Suppressor macrophage (primary cell): ENCODE measurements at places on chromosomes 3 and 15.

DNA sequence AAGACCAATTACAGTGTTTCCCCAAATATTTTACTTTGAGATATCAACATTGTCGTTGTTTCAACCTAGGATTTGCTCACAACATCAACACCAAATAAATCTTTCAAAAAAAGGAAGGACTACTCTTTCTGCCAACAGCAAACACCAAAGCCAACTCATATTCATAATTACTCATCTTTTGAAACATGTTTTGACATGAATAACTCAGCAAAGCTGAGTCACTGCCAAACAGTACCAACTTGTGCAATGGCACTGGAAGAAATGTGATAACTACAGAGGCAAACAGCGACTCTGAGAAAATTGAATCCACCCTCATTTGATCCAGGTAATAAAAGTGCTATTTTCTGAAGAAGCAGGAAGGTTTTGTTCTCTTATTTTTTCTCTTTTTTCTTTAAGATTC, 67.2 kb downstream of the PEX5L start:
- peak; percentile 10 for DNase-seq

DNA sequence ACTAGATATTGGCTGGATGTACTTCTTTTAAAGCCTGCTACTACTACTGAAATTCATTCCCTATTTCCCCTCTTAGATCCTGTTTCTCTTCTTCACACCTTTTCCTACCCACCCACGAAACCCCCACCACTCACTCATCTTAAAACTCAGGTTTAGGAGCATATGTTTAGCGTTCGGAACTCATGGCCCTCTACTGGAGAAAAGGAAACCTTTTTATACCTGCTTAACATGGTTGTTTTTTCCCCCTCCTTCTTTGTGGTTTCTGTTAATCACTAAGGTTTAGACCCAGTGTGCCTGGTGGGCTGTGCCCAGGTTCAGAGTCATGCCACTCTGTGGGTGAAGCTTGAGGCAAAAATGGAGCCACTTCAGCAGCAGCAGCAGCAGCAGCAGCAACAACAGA, 2.6 kb downstream of the ARID3B start:
- no peak for DNase-seq

DNA sequence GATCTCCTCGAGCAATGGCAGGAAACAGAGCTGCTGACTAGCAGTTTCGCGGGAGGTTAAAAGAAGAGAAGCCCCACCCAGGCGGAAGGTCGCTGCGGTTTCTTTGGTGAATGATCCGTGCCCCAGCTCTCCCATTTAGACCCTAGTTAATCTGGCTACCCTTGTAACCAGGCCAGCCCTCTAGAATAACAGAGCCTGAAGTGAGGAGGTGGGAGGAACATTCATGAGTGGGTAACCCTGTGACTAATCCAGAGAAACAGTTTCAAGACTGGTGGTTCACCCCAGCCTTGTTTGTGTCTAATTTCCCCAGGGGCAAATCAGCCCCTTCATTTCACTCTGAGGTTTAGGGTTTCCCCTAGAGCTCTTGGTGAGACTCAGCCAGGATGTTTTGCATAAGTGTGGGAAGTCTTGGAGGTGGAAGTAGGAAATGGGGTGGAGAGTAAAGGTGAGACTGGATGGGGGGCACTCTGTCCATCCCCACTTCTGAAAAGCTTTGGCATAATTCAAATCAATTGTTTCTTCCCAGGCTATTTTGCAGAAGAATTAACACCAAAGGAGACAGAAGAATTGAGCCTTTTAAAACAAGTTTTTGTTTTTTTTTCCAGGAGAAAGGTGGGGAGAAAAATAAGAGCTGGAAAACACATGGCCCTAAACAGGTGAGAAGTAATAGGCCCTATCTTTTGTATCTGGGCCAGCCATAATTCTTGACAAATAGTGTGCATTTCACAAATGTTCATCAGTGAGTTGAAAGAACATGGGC, 303.1 kb downstream of the RPLP1 start:
- peak; percentile 62 for DNase-seq

DNA sequence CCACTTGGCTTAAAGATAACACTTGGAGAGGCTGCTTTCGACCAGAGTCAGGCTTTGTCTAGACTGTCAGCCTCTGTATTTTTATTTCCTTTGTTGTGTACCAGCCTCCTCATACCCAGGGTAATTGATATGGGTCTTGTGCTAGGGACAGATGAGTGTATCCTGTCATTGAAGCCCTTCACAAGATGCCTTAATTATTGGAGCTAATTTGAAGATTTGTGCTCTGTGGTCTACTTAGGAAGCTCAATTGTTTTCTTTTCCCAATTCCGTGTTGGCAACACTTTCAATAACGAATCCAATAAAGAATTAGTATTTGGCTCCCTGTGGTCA, 60.5 kb upstream of the DPH6 start:
- no peak for DNase-seq

GRCh38 chr3:158790901-158791589, 10.8 kb upstream of the MFSD1 start:
- DNase-seq: peak; percentile 84

DNA sequence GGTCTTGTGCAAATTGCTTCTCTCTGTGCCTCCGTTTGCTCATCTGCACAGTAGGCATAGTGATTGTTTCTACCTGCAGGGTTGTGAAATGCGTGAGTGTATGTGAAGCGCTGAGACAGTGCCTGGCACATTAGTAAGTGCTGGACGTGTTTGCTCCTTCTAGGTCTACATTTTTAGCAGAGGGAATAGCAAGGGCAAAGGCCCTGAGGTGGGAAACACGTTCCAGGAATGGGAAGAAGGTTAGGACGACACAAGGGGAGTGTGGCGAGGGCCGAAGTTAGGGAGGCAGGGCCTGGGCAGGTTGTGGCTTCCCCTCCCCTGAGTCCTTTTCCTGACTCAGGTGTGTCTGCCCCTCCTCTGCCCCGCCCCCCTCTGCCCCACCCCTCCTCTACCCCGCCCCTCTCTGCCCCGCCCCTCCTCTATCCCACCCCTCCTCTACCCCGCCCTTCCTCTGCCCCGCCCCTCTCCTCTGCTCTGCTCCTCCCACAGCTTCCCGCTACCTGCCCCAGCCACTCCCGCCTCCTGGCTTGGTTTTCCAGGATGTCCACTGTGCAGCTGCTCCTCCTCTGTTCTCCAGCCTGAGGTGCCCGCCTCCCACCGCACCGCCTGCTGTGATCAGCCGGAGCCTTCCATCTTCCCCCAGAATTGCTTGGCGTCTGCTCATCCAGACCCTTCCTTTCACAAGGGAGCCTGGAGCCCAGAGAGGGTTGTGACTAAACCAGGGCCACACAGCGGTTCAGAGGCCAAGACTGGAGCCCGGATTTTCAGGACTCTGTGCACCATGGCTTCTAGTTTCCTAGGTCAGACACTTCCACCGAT, 31.1 kb upstream of the SMAD6 start:
- no peak for DNase-seq

DNA sequence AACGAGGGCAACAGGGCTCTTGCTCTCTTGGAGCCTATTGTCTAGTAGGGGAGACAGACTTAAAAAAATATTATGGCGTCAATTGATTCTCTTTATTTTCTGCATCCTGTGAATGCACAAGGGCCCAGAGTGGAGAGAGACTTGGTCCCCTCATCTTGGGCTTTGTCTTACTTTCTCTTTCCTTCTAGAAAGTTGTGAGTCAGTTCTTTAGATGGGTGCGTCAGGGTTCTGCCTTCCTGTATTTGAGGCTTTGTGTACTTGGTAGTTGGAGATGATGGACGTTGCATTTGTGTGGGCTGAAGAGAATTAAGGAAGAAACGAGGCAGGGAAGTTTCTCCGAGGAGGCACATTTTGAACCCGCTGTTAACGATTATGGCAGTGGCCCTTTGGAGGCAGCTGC, 52.9 kb downstream of the CACNA1D start:
- DNase-seq: no peak

DNA sequence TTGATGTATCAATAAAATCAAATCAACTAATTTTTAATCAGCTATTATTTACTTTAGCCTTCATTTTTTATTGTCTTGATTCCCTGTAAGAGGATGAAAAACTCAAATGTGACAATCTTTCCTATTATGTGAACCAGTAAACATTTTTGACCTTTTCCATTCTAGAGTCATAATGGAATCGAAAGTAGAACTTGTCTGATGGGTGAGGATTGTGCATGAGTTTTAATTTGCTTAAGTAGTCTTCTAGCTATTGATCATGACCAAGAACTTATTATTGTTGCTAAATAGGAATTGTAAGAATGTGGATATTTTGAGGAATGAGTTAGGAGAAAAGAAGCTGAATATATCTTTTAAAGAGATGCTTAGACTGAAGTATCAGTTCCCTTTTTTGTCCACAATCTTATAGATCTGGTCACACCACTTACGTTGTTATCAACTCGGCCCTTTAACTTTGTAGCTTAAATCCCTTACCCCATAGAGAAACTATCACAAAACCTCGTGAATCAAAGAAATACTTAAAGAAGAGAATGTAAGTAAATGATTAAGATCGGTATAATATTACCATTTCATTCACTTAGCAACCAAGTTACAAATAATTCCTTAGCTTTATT, 147.3 kb downstream of the TP63 start:
- no peak for DNase-seq

DNA sequence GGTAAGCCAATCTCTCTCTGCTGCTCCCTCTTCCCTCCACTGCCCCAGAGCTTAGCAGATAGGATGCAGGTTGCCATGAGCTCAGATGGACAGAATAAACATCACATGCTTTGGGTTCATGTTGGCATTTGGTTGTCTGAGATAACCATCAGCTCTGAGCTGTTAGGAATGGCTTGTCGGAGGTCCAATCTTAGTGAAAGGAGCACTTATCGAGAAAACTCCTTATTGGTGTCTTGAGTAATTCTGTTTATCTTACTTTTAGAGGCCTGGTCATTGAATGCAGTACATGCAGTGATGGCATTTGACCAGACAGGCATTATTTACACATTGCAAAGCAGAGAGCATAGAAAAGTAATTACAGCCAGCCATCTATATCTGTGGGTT, 99.7 kb downstream of the CEMIP start:
- DNase-seq: no peak

DNA sequence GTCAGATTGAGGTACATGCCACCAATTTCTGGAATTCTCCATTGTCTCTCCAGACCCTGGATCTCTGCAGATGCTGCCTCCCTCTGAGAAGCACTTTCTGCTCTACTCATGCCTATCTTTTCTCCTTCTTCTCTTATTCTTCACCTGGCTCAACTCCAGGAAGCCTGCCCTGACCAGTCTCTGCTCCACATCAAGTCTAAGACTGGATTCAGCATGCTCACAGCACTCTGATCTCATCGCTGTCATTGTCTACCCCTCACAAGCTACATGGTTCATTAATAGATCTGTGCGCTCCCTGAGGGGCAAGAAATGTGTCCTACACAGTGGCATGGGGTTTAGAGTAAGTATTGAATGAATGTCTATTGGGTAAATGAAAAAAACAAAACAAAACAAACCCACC, 38.7 kb downstream of the CCR4 start:
- DNase-seq: no peak

DNA sequence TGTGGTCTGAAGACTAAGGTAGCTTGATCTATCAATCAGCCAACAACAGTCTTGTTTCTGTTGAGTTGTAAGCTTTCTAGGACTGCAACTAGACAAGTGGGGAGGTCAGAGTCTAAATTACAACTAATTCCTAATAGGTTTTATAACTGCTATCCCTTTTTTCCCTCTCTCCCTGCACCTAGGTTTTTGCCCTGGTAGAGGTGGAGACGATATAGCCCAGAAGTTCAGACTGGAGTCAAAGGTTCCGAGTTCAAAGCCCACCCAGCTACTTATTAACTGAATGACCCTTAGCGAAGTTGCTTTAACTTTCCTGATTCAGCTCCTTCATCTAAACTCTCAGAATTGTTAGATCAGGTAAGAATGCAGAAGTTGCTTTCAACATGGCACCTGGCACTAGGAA, 100.6 kb downstream of the IGF2BP2 start:
- no peak for DNase-seq

GRCh38 chr3:64505419-64505818, 182.4 kb downstream of the ADAMTS9 start:
- DNase-seq: peak; percentile 19

DNA sequence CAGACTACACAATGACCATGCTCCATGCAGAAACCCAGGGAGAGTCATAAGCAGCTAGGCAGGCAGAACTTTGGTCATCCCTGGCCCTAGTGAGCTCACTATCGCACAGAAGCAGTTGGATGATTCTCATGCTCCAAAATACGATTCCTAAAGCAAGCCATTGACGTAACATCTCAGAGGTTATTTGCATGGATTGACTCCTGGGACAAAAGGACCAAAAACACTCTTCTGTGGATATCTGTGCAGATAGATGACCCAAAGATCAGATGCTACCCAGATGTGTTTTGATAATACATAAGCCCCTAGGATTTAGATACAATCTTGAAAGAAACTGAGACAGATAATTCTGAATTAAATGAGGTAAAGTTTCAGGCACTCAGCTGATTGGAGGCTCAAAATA, 33.4 kb upstream of the STT3B start:
- DNase-seq: no peak

DNA sequence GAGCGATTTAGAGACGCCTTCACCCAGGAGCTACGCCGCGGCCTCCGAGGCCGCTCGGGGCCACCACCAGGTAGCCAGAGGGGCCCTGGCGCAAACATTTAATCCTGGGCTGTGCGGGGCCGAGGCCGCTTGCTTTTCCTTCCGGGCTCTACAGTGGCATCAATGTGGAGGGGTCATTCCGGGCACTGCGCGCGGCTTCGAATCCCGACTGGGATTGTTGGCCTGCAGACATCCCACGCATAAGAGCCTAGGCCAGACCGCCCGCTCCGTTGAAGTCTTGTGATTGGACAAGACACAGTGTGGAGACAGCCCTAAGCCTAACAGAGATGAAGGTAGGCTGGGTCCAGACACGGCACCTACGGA, 568 bp upstream of the NCBP2 start:
- DNase-seq: peak; percentile 42

- no peak for DNase-seq
Measured at GRCh38 chr3:112514527-112515128, 15.4 kb upstream of the BTLA start.

GRCh38 chr3:53045518-53046170, at the start of gene SFMBT1:
TSS of gene SFMBT1 (minus strand) at chr3:53046073. CDS start at chr3:52969128, 76,945 bp downstream.
- peak; percentile 92 for DNase-seq

DNA sequence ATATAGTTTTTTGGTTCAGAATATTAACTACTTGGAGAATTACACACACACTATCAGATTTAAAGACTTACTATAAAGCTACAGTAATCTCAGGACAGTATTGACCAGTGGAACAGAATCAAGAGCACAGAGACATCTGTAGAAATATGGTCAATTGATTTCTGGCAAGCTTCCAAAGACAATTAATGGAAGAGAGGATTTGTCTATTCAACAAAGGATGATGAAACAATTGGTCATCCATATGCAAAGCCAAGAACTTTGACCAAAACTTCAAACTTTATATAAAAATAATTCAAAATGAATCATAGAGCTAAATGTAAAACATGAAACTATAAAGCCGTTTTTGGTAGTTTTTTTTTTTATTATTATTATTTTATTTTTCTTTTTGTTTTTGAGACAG, 29.8 kb upstream of the MB21D2 start:
- DNase-seq: no peak
